ENCODE measurements at places on chromosomes 1 and 21. TPM values are rescaled to one million over a fixed set of nuclear protein-coding genes. Genes with fewer than 3 reads are reported as not detected.

OLIG2 gene
- not detected for total RNA-seq

FAM163A gene
- not detected for total RNA-seq

PROK1 gene
- total RNA-seq = not detected

CNN3 gene
- 439 TPM for total RNA-seq

MFAP2 gene
- 63.1 TPM for total RNA-seq

Data from placental pericyte (primary cell).